CD4-positive, alpha-beta T cell treated with Interleukin-6 for 4 hours (primary cell): ENCODE measurements at places on chromosomes 12 and 14.

- DNase-seq, result no peak
Measured at GRCh38 chr12:94971923-94972322, 31.6 kb downstream of the NDUFA12 start.

GRCh38 chr12:68510397-68510796, 100.3 kb upstream of the RAP1B start:
- DNase-seq, result no peak

DNA sequence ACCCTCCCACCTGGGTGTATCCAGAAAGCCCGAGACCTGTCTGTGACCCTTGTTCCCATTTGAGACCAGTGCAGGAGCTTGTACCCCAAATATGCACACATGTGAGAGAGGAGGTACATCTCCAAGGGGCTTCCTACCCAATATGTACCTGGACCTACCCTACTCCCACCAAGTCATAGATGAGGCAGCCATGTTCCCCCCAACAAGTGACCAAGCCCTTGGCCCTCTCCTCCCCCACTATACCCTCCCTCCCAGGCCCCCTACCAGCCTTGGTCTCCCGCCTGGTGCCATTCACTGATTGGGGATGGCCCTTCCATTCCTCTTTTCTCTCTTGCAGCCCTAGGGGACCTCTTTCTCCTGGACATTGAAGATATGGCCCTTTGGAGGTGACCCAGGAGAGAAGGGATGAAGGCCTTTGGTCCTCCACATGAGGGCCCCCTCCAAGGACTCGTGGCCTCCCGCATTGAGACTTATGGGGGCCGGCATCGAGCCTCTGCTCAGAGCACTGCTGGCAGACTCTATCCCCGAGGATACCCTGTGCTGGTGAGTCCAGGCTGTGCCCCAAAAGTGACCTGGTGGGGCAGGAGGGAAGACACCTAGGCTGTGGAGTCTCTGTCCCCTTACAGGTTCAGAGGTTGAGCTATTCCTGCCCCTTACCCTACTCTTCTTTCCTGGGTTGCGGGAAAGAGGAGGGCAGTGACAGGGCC, 1.5 kb downstream of the PLEKHG6 start:
- no peak for DNase-seq

DNA sequence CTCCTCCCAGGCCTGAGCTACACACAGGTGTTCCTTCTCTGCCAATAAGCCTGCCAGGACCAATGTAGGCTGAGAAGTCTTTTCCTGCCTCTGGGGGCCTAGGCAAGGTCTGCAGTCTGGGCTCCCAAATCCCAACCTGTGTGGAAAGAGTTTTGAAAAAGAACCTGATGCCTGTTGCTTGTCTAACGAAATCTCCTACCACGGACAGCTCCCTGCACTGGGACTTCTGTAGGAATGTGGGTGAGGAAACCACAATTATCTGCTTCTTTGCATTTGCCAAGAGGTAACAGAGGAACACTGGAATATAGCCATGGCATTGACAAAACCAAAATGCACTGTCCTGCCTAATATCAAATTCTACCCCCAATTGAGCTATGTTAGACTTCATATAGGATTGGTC, 877.0 kb upstream of the TMEM132C start:
- DNase-seq, result no peak

- DNase-seq, result no peak
Measured at GRCh38 chr14:81868172-81868571, 334.5 kb upstream of the SEL1L start.

- peak; percentile 38 for DNase-seq
Measured at GRCh38 chr12:15562263-15562662, 226.9 kb downstream of the EPS8 start.

GRCh38 chr12:51482929-51483697, 58.5 kb downstream of the SLC4A8 start:
- DNase-seq, result peak; percentile 58

DNA sequence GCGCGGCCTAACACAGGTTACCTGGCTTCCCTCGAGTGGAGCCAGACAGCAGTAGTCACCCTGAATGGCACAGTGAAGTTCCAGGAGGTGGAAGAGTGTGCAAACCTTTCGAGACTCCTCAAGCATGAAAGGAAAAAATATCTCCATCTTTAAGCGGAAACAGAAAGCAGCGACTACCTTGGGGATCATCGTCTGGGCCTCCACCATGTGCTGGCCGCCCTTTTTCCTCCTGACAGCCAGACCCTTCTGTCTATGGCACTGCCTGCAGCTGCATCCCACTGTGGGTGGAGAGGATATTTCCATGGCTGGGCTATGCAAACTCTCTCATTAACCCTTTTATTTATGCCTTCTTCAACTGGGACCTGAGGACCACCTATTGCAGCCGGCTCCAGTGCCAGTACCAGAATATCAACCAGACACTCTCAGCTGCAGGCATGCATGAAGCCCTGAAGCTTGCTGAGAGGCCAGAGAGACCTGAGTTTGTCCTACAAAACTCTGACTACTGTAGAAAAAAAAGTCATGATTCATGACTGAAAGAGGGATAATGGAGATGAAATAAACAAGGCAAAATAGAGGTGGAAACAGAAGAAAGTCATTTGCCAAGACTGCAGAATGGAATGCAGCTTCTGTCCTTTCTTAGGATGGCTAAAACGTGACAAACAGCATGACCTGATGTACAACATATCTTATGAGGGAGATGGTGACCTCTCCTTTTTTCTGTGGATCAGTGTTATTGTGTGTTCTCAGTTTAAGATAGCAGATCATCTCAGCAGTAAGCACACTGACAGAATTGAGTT, 2.4 kb upstream of the HEBP1 start:
- DNase-seq, result no peak

DNA sequence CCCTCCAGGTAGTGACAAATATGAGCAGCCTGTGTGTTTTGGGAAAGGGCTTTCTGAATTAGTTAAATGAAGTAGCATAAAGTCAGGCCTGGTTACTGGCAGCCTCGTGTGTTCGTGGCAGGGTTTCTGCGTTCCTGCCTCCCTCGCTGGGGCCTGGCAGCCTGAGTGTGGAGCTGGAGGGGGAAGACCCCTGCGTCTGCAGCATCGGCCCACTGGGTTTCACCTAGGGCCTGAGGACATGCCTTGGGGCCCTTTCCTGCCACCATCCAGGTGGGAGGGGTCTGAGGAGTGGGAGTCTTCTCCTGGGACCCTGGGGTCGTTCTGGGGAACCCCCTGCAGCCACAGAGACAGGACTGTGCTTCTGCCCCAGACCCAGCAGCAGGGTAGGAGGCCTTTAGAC, 20.4 kb upstream of the AMN start:
- no peak for DNase-seq

- DNase-seq, result no peak
Measured at GRCh38 chr14:90000935-90001334, 45.2 kb downstream of the TDP1 start.

GRCh38 chr12:13099844-13100604, 3.4 kb downstream of the GSG1 start:
- DNase-seq, result no peak

GRCh38 chr12:100437038-100437841, 36.4 kb upstream of the NR1H4 start:
- DNase-seq, result no peak

GRCh38 chr12:41556176-41556575, 368.1 kb downstream of the PDZRN4 start:
- DNase-seq, result no peak

- no peak for DNase-seq
Measured at GRCh38 chr12:130936561-130936960, 17.1 kb upstream of the ADGRD1 start.

GRCh38 chr12:33180918-33181317, 258.7 kb downstream of the SYT10 start:
- DNase-seq, result no peak

- no peak for DNase-seq
Measured at GRCh38 chr14:98950353-98950895, 321.6 kb downstream of the BCL11B start.

GRCh38 chr12:50988051-50988450, 35.7 kb downstream of the HIGD1C start:
- DNase-seq, result no peak

- DNase-seq, result no peak
Measured at GRCh38 chr12:53677016-53677799, 1.3 kb upstream of the ATP5MC2 start.

DNA sequence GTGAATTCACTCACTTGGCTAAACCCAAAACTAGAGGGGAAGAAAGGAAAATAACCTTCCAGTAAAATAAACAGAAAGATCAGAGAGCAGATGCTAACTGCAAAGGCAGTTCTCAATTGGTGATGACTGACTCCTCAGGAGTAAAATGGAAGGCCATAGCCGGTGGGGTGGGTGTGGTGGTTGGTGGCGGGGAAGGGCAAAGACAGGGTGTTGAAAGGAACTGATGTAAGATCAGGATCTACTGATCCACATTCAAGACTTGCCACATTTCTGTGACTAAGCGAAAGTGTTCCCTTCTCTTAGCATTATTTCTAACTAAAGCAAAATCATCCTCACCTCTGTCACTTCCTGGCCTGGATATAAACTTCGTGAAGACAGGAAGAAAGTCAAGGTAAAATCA, 26.3 kb upstream of the TC2N start:
- peak; percentile 45 for DNase-seq

DNA sequence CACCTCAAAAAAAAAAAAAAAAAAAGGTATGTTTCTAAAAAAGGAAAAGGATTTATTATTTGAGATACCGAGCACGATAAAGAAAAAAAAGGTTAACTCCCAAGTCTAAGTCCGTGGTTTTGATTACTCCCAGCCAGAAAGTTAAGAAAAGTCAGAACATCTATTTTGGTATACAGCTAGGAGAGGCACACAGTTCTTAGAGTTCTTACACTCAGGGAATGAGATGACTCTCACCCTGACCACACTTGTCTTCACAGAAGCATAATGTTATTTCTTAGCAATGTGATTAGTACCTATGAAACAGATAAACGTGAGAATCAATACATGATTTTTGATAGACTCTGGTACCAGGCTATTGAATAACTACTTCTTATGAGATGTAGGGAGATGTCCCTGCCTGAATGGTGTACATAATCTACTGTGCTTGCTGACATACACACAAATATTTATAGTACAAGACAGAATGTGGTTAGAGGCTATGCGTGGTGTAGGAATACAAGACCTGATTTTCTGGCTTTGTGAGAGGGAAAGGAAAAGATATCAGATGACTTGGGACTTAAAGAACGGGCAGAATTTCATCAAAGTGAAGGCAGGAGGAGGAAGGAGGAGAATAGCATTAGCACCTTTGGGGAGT, 31.6 kb downstream of the LIMA1 start:
- no peak for DNase-seq

DNA sequence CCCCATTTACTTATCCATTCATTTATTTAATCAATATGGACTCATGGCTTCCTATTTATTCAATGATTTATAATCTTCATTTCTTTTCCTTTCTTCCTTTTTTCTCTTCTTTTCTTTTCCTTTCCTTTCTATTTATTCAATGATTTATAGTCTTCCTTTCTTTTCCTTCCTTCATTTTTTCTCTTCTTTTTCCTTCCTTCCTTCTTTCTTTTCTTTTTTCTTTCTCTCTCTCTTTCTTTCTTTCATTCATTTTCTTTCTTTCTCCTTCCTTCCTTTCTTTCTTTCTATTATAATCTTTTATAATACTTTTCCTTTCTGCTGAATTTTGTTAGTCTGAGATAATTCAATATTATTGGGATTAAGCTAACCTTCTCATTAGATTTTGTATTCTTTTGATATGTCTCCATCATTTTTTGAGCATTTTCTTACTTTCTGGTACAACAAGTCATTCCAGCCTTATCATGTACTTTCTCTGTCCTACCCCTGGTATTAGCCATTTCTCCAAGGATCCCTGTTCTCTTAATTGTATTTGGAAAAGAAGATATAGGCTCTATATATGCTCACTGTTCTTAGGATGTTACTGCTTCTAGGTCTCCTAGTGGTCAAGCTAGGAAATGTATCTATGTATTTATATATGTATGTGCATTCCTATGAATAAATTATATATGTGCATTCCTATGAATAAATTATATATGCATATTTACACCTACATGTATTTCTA, 12.1 kb downstream of the LACRT start:
- no peak for DNase-seq

DNA sequence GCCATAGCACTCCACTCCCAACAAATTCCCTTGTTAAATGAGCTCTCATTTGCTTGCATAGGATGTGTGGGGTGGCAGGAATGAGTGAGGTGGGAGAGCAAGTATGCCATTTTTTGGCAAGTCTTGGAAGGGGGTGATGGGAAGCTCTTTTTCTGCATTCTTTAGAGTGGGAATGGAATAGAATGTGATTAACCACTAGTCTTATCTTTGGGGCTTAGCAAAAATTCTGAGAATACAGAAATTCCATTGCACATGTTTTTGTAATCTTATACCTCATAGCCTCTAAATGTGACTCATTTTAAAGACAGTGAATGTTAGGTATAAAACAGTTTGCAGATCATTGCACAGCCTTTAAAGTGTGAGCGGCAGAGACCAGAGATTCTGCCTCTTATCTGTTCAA, 28.4 kb upstream of the NEDD1 start:
- no peak for DNase-seq

DNA sequence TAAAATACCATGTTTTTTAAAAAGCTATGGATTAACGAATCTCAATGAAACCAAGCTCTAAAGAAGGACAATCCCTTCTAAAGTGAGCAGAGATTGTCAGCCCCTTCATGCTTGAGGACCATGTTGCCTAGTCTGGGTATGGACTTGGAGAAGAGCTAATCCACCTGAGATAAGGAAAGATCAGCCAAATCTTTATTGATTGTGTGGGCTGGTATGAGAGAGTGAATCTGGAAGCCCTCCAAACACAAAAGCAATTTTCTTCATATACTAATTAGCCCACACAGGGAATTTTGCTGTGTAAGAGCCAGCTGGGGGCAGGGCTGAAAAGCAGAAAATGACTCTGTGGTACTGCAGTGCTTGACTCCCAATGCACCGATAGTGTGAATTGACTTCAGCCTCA, 47.4 kb upstream of the DICER1 start:
- no peak for DNase-seq

GRCh38 chr14:45251912-45252311, 1.1 kb downstream of the MIS18BP1 start:
- no peak for DNase-seq
